ENCODE measurements at places on chromosomes 5 and 9.
A peak's percentile ranks its signal among the peaks of the same experiment; 100 is the strongest.

DNA sequence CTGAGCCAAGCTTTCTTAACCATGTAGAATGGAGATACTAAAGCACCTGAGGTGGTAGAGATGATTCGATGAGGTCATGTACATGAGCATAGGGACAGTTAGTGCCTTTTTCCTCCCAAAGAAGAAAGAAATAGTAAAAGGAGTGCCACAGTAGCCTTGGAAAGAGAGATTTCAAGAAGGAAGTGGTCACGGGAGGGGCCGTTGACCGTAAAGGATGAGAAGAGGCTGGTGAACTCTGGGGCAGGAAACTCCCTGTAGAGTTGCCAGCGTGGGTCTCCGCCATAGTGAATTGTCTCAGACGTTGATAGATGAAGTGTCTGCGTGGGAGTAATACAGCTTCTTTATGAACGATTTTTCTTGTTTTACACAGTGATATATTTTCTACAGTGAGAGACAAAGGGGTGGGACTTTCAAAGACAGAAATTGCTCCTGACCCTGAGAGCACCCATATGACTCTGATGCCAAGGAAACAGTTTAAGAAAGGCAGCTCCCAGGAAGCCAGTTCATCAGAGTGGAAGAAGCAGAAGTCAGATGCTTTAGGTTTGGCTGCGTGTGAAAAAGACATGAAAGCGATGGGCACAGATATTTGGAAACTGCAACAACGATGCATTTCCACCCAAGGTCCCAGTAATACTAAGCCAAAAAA is 41.3 kb downstream of the UGCG start:
- no peak for DNase-seq

- DNase-seq = no peak
Measured at GRCh38 chr5:159951387-159951786, 35.1 kb downstream of the ADRA1B start.

- DNase-seq = no peak
Measured at GRCh38 chr5:133707629-133708028, 95.3 kb upstream of the FSTL4 start.

- DNase-seq = no peak
Measured at GRCh38 chr9:136054146-136054545, 40.9 kb downstream of the NACC2 start.

GRCh38 chr9:88011005-88011766 is 36.9 kb upstream of the CDK20 start:
- DNase-seq = no peak

- peak; percentile 30 for DNase-seq
Measured at GRCh38 chr9:35481347-35481975, 8.4 kb upstream of the RUSC2 start.

- DNase-seq = no peak
Measured at GRCh38 chr5:90876366-90876765, 317.8 kb downstream of the ADGRV1 start.

- DNase-seq = no peak
Measured at GRCh38 chr5:7422316-7423106, 26.6 kb downstream of the ADCY2 start.

GRCh38 chr9:113585085-113585442 is 121.5 kb downstream of the RGS3 start:
- no peak for DNase-seq

- DNase-seq = no peak
Measured at GRCh38 chr5:40221796-40222195, 457.9 kb upstream of the PTGER4 start.

DNA sequence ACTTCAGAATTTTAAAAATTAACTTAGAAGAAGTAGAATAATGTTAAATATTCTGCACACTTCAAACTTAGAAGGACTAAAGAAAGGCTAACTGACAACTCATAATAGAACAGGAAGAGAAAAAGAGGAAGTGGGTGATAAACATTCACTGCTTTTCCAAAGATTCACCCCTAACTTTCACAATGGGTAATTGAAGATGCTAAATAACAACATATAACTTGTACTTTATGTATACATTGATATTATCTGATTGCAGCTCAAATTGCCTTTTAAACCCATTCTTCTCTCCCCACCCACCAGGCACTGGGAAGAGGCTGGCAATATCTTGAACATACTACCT is 376.6 kb downstream of the EFNA5 start:
- no peak for DNase-seq

DNA sequence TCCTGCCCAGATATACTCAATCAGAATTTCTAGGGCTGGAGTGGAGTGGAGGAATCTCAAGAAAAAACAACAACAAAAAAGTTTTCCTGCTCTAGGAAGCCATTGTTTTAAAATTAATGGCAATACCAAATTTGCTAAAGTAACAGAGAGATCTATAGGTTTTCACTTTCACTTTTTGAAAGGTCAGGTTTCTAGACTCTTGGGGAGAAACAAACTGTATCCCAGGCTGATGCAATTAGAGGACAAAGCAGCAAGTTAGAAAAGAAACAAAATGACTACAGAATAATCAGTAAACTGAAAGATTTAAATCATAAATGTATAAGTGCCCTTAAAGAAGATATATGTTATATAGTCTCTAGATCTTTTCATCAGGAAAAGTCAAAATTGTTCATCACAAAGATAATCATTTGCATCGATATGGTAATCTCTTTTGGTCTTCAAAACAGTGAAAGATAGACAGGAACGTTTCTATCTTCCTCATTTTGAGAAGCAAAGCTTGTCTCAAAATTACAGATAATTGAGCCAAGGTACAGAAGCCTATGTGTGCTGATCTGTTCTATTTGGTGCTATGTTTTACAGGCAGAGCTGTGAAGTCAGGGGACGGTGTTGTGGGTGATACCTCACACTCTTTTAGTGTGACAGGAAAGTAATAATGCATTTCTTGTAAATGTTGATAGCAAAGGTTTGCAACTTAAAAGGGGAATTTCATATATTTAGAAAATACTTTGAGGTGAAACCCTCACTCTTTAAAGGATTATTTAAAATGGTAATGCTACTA is 1746.6 kb upstream of the C9orf72 start:
- no peak for DNase-seq

DNA sequence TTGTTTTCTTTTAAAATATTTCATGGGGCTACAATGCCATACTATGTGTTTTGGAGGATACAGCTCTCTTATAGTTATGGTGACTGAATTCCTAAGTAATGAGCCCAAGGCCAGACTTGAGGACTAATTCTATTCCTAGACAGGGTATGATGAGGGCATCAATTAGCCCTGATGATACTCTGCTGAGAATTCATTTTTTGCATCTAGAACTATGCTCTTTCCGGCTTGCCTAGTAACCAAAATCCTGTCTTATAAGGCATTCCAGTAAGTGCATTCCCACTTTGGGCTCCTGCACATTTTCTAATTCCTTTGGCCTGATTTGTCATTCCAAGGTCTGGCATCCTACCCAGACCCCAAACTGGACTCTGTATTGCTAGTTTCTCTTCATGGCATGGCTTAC is 62.4 kb downstream of the MAT2B start:
- DNase-seq = no peak

Data from NCI-H1694 (cell line).